Frontal cortex (tissue), 4 donors: ENCODE measurements at places on chromosomes 1 and 21. TPM values are rescaled to one million over a fixed set of nuclear protein-coding genes. Genes with fewer than 3 reads are reported as not detected.

Gene KPNA6
- total RNA-seq: 21.2 TPM

Gene RPE65
- 0.41 TPM for total RNA-seq

Gene GPR37L1
- total RNA-seq: 0.82 TPM

Gene ANP32E
- 18.8 TPM for total RNA-seq

Gene HMGCS2
- not detected for total RNA-seq

Gene SYTL1
- total RNA-seq: not detected
